HCT116 (cell line): ENCODE measurements at places on chromosomes 6 and 20.

- H3K36me3 ChIP-seq = no peaks in the 10 kb centered on the region
- DNase-seq = no peak
- H3K4me1 ChIP-seq = no peaks in the 10 kb centered on the region
- H3K27ac ChIP-seq = no peak overlapping the region
- H3K4me3 ChIP-seq = no peak overlapping the region
Measured at GRCh38 chr6:39958947-39959346, 24.7 kb upstream of the MOCS1 start.

- DNase-seq = no peak
- no peaks in the 10 kb centered on the region for H3K36me3 ChIP-seq
- no peak overlapping the region for H3K4me3 ChIP-seq
- H3K4me1 ChIP-seq = no peaks in the 10 kb centered on the region
Measured at GRCh38 chr20:32971703-32972161, 32.5 kb downstream of the SUN5 start.

DNA sequence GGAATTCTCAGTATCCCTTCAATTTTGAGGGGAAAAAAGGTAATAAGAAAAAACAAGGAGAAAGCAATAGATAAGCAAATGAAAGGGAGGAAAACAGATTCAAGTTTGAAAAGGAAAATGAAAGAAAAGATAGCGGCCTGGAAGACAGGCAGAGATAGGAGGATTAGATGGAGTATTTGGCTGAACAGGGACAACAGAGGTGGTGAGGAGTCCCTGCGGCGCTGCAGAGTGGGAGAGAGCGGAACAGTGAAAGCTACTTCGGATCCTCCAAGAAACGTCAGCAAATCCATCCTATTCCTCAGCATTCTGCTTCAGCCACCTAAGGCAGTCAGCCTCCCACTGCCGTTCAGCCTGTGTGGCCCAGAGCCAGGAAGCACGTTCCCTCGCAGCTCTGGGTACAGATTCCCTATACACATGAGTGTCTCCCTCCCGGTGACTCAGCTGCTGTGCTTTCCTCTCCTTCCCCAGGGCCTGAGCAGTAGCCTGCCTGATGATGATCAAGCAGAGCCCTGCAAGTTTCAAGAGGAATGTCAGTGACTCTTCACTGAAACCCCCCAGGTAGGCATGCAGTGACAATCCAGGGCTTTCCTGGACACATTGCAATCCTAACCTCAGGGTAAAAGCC is 43.4 kb upstream of the CDYL start:
- no peaks in the 10 kb centered on the region for H3K36me3 ChIP-seq
- H3K27ac ChIP-seq = no peak overlapping the region
- DNase-seq = peak; percentile 31
- no peak overlapping the region for H3K4me3 ChIP-seq

DNA sequence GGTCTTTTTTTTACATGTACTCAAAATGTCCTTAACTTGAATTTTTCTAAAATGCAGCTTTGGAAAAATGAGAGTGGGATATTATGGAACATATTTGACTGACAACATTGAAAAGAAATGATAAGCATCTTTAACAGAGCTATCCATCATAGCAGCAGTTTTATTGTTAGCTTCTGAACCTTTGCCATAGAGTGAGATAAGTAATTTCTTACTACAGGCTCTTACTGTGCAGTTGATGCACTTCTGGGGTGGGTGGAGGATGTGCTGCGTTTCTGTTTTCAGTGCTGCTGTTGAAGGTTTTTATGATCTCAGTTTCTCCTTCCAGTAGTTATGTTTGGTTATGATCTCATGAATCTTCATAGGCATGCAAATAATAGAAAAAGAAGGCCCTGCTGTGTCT is 267.0 kb downstream of the TMEM242 start:
- no peaks in the 10 kb centered on the region for H3K4me1 ChIP-seq
- no peaks in the 10 kb centered on the region for H3K27me3 ChIP-seq
- H3K27ac ChIP-seq = no peak overlapping the region
- no peaks in the 10 kb centered on the region for H3K36me3 ChIP-seq
